Activated CD8-positive, alpha-beta memory T cell treated with anti-CD3 and anti-CD28 coated beads for 1 hour (primary cell): ENCODE measurements at places on chromosomes 12 and 14.

GRCh38 chr14:32719601-32720000 is 219.1 kb upstream of the NPAS3 start:
- no peak for DNase-seq

DNA sequence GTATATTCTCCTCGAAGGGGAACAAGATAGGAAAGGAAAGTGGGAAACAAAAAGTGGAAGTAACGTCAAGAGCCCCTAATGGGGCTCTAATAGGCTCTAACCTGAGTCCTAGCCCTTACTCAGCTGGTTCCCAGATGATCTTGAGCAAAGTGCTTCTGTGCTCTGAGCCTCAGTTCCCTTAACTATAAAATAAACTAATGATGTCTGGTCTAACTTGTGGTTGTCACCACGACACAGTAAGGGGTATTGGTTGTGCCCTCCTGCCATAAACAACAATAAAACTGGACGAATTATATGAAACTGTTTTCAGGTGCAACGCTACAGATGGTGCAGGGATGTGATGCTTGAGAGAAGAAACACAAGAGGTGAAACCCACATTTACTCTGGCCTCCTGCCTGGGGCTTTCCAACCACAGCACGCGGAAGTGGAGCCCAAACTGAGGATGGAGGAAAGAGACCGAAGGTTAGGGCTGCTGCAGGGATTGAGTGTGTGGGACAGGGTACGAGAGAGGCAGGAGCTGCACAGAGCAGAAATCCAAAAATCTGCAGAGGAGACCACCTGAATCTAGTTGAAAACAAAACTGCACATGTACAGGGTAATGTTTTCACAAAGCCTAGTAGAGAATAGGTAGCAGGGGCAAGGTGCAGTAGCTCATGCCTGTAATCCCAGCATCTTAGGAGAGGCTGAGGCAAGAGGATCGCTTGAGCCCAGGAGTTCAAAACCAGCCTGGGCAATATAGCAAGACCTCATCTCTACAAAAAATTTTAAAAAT is 45.6 kb upstream of the BCL2L14 start:
- no peak for DNase-seq

GRCh38 chr12:91099341-91099740 is 12.0 kb downstream of the LUM start:
- DNase-seq = no peak

GRCh38 chr12:22625762-22626294 is 857 bp downstream of the ETNK1 start:
- DNase-seq = no peak

GRCh38 chr12:118371321-118372282 is 1.1 kb downstream of the TAOK3 start:
- no peak for DNase-seq

DNA sequence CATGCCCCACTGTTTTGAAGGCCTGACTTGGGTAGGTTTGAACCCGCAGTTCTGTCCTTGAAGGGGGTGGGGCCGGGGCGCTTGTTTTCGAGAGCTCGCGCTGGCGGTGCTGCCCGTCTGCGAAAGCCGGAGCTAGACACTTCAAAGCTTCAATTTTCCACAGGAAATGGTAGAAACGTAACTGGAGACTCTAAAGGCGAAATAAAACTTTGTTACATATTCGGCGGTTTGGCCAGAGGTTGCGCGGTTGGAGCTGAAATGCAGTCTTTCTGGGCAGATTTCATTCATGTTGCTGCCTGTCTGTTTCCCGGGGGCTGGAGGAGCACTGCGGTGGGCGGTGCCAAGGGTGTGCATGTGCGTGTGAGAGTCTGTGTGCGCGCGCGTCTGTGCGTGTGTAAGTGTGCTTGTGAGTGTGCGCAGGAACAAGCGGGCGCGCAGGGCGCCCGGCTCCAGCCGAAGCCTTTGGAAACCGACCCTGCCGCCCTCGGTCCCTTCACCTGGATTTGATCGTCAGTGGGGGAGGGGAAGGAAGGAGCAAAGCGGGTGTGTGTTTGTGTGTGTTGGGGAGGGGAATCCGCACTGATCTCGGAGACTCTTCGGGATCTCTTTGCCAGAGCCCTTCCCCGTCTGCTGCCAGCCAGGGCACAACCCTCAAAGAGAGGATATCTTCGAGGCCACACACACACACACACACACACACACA is 227.7 kb upstream of the CRY1 start:
- DNase-seq = peak; percentile 70
